ENCODE measurements at places on chromosomes 11 and 22.

- DNase-seq: no peak
These were observed 393.5 kb downstream of the JRKL start for GRCh38 chr11:96783311-96783710.

- no peak for DNase-seq
These were observed 327.7 kb downstream of the DLG2 start for GRCh38 chr11:85299258-85299942.

- no peak for DNase-seq
These were observed 116.1 kb downstream of the PHF21B start for GRCh38 chr22:44893731-44894080.

DNA sequence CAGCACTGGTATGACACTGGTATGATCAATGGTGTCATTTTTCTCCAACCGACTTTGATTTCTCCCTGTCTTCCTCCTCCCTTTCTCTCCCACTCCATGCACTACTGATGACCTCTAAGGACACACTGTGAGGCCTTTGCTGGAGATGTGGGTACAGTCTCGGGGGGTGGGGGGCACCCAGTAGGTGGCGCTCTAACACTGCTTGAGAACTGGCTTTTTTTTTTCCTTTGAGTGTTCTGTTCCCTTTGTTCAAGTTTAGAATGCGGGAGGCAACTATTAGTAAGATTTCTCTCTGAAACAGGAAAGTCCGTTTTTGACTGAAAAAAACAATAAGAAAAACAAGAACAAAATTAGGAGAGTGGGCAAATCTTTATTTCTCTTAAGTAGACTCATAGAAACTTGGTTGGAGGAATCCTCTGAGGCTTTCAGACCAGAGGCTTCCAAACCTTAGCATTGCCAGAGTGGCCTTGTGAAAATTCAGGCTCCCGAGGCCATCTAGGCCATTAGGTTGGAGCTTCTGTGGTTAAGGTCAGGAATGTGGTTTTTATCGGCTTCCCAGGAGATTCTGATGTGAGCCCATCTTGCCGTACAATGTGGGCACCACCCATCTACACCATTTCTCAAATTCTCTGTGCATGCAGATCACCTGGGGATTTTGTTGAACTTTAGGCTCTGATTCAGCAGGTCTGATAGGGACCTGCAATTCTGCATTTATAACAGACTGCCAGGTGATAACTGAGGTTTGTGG is 43.2 kb downstream of the PANX1 start:
- DNase-seq: no peak

DNA sequence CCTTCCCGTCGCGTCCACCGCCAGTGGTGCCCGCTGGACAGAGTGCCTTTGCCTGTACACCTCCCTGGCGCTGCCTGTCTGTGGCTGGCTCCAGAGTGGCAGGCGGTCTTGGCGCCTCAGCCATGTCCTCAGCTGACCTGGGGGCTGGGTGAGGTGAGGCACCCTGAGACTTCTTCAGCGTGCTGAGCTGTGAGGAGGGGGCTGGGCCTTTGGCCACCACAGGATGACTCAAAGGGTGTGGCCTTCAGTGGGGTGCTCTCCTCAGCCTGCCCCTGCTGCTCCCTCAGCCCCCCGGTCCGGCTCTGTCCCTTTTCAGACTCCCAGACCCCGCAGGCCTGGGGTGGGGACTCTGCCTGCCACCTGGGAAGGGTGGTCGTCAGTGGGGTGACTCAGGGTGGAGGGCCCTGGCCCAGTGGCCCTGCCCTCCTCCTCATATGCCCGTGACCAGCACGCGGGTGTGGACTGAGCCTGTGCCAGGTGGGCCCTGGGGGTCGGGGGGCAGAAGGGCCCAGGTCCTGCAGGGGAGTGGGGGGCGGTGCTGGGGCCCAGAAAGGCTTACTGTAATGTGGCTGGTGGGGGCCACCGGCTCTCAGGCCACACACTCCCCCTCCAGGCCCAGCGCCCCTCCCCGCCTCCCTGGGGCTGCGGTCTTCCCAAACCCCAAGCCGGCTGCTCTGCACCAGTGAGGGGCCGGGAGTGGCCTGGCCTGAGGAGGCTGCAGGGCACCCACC is 15.9 kb downstream of the CRELD2 start:
- DNase-seq: no peak

DNA sequence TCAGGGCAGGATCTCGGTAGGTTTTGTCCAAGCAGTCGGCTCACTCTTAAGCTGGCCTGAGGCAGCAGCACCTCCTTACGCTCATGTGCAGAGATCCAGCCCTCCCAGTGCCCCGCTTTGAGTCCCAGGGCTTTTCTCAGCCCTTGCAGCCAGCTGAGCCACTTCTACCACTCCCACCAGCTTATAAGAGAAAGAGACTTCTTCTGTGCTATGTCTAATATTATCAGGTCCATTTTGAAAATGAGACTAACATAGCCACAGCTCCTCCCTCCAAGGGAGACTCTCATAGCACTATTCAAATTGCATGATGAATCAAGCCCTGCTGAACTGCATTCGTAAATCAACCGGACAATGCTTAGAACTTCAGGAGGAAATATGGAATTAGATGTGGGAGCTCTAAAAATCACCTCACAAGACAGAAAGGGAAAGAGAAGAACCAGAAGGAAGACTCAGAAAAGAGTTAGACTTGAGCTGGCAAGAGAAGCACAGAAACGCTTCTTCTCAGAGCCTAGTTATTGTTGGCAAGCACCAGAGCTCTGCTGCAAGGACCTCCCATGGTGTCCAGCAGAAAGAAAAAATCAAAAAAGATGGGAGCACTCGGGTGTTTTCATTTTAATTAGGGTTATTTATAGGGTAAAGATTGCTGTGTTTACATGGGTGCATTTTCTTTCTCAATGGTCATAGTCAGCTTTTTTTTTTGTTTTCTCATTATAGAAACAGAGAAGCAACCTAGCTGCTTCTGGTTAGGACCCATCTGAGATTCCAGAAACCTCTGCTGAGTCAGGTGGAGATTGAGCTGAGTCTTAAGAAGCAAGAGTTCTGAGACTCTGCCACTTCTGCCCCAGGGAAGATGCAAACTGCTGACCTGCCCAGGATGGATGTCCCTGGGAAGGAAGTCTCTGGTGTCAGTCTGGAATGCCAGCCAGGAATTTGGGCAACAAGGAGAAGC is 181.4 kb downstream of the ETS1 start:
- no peak for DNase-seq

GRCh38 chr11:122803306-122803705 is 35.0 kb upstream of the CRTAM start:
- no peak for DNase-seq

DNA sequence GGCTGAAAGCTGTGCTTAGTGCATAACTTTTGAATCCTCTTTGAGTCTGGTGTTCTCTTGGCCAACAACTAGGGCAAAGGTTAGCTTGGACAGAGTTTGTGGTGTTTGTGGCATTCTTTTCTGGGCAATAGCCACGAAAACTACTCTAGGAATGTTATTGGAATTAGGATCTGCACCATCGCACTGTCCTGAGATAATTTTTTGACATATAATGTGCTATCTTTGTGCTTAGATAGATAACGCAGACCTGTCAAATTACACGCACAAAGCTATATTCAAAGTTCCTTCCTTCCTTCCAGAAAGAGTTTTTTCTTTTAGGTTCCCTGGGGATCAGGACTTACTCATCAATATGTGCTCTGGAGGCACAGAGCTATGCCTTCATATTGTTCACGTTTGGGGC is 166.8 kb upstream of the MTMR2 start:
- DNase-seq: no peak

GRCh38 chr11:124736736-124737135 is 3.0 kb upstream of the NRGN start:
- no peak for DNase-seq

- no peak for DNase-seq
These were observed 326.3 kb downstream of the AASDHPPT start for GRCh38 chr11:106403751-106404150.

DNA sequence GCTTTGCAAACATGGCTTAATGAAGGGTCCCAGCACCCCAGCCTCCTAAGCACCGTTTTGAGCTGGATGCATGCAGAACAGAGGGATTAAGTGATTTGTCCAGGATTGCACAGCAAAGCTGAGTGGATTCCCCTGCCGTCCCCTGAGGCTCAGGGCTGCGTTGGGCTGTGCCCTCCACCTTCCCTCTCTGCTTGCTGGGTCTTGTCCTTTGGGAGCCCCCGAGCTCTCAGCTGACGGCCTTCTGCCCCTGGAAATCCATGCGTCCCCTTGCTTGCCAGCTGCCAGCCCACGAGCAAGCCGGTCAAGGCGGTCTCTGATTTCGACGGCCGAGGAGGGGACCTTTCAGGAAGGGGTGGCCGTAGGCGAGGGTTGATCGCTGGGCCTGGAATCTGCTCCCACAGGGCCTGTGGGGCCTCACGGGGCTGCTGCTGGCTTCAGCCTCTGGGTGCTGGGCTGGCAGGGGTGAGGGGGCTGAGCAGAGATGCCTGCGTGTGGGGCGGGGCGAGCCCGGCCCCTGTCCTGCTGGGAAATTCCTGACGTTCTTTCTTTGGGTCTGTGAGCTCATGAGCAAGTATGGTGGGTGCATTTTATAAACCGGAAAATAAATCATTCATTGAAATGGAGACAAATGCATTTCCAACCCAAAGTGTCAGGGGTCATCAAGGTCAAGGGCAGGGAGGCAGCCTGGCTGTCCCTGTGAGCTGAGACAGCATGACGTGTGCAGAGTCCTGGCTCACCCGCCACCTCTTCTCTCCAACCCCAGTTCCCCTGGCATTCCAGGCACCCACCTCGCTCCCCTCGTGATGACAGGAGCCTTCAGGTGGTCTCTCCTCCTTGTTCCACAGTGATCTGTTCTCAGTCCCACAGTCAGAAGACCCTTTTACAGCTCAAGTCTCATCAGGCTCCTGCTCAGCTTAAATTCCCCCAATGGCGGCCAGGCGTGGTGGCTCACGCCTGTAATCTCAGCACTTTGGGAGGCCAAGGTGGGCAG is 28.1 kb downstream of the FGF4 start:
- DNase-seq: no peak

DNA sequence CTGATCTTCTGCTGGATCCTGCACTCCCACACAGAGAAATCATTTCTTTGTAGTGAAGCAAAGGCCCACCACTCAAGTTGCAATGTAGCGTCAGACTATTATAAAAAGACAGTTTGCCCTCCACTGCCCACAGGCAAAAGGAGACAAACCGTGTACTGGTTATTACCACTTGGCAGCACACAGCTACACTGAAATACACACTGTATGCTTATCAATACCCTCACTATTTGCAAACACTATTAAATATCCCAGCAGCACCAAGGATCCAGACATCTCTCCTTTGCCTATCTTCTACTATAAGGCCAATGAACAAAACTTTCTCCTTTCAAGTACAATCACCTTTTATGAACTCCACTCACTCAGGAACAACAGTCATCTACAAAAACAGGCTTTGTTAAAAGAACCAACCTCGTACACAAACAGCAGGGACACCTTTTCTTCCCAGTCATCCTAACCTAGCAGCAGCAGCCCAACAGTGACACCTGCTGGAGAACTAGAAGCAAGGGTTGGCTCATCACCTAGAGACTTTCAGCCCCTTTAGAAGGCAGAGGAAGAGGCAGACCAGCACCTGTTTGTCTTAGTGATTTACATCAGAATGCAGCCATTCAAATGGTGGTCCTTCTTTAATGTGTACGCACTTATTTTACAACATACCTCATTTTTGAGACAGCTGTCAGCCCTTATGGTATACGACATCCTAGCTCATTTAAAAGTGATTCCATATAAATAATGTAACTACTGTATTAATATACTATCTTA is 56.1 kb downstream of the AMBRA1 start:
- DNase-seq: peak; percentile 10

DNA sequence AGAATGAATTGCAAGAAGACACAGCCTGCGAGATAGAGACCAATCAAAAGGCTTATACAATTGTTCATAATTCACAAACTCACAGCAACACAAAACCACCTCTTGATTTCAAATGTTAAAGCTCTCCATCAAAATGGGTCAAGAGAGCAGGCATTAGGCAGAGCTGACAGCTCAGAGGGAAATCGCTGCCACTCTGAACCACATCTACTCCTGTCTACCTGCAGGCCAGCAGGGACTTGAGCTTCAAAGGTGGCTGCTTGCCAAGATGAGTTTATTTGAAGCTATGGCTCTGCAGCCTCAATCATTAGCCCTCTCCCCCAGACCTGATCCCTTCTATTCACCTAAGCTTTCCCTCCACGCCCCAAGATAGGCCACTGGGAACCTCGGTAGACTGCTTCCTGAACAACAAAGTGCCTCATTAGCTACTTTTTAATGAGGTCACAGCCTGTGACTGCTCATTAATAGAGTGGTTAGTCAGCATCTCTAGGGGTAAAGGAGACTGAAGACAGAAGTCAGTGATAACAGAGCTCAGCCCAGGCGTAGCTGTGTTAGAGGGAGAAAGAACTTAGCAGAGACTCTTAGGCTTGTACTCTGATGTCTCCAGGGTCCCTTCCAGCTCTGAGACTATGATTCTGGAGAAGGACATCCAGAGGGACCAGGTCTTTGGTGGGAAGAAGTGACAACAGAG is 21.2 kb upstream of the OR10A5 start:
- no peak for DNase-seq

DNA sequence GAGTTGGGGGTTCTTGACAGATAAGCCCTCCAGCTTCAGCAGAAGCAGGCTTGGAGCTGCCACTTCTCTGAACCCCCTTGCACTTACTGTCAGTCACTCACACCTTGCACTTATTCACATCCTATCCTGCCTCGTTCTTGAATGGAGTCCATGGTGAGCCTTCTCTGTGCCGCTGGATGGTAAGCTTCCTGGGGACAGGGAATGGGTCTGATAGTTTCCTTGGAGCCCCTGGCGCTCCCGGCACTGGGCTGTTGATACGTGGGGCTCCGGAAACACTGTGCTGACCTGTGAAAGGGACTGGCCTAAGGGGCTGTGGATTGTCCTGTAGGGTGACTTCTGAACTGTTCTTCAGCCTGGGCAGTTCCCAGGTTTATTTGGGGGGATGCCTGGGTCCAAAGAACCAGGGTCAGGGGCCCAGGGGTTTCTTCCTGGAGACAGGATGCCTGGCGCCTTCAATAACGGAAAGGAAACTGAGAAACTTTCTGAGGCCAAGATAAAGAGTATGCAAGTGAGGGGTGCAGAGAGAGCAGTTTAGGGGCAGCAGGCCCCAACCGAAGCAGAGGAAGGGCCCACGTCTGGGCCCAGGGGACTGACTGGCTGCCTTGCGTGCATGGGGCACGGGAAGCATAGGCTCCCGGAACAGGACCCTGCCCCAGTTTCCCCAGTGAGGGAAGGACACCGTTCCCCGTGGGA is 709 bp upstream of the ST3GAL4 start:
- DNase-seq: no peak

GRCh38 chr22:40638261-40638660 is 1.7 kb upstream of the MRTFA start:
- no peak for DNase-seq
